Pulmonary artery endothelial cell (primary cell): ENCODE measurements at places on chromosomes 12 and 14. TPM values are rescaled to one million over a fixed set of nuclear protein-coding genes. Genes with fewer than 3 reads are reported as not detected.

The DPPA3 gene
- not detected in 2 replicates for total RNA-seq

The EXOC3L4 gene
- not detected in 2 replicates for total RNA-seq

The SDR9C7 gene
- total RNA-seq = not detected in 2 replicates

The CDC42BPB gene
- total RNA-seq = 113 and 121 TPM in 2 replicates

The TAS2R42 gene
- not detected in 2 replicates for total RNA-seq

DNA sequence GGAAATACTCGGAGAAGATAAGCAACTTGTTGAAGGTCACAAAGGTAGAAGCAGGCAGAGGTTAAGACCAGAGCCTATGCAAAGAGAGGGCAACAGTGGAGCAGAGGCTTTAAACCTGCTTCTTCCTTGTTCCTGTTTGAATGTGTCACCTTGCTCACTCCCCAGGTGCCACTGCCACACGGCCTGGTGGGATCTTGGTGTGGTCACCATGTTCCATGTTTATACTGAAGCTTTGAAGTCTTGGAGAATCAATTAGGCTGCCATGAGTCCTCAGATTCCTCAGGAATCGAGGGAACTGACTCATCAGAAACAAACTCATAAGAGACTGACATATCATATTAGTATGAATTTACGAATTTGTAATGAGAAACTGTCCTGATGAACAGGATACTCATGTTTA, 46.8 kb downstream of the IQSEC3 start:
- DNase-seq = no peak

DNA sequence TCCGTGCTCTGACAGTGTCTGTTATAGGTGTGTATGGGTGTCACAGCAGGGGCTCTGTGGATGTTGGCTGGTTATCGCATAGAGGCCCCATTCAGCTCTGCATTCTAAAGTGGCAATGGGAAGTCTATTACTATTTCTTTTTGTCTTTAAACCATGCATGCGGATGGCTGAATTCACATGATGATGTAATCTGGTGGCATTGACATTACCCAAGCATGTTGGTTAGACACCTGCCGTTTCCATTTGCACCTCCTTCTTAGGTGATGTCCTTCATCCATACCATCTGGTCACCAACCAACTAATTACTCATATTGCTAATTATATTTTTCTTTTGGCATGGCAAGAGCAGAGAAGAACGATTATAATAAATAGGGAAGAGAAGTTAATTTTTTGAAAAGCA, 270.8 kb upstream of the RGS6 start:
- DNase-seq = no peak

- no peak for DNase-seq
Observed at GRCh38 chr12:12722435-12723148, 5.4 kb downstream of the CDKN1B start.

GRCh38 chr14:86321151-86321550, 791.2 kb downstream of the FLRT2 start:
- no peak for DNase-seq

DNA sequence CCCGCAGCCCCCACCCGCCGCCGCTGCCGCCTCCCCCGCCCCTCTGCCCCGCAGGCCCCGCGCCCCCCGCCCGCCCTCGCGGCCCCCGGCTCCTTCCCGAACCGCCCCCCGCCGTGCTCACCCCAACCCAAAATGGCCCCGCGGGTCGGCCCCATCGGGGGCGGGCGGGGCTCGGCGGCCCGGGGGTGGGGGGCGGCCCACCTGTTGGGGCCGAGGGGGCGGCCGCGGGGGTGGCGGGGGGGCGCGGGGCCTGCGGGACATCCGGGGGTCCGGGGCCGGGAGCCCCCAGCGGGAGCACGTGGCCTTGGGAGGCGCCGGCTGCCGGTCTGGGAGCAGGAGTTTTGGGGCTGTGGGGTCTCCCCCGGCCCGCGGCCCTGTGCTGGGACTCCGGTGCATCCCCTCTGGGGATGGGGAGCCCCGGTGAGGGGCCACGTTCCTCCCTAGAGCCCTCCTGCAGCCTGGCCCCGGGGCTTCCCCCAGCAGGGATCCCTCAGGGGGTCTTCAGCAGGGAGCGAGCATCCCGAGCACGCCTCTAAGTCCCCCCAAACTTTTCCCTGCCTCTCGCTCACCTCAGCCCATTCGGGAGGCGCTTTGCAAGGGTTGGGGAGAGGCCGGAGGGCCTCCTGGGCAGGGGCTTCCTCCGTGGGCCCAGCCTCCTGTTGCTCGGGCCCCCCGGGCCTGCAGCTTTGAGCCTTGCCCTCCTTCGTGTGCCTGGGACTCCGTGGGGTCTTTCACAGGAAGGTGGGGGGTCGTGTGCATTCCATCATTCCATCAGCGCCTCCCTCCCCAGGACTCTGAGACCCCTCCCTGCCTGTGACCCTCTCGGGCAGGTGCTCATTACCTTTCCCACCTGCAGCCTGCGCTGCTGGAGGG, 710 bp downstream of the MTA1 start:
- no peak for DNase-seq

GRCh38 chr12:105524961-105525360, 194.5 kb downstream of the C12orf75 start:
- no peak for DNase-seq

DNA sequence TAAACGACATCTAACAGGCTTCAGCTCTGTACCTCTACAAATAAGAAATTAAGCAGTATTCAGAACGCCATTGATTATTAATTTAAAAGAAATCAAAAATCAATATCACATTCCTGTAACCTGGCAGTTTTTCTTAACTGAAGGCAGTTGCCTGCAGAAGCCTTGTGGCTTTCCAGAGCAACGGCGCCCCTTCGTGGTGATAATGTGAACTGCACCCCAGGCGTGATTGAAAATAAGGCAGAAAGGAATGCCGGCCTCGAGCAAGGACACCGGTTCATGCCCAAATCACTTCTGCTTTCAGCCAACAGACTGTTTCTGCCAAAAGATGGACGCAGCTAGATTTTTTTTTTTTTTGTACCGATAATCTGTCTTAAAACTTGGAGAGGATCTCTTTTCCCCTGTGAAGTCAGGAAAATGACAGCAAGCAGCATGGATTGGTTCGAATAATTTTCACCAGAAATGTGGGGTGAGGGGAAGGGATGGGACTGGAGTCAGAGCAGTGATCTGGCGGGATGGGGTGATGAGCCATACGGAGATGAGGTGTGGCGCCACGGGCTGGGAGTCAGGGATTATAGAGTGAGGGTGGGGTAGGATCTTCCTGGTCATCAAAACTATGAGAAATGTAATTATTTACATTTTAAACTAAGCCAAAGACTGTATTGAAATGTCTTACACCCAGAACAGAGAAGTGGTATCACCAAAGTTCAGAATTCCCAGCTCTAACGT, 473.0 kb downstream of the DPF3 start:
- no peak for DNase-seq

DNA sequence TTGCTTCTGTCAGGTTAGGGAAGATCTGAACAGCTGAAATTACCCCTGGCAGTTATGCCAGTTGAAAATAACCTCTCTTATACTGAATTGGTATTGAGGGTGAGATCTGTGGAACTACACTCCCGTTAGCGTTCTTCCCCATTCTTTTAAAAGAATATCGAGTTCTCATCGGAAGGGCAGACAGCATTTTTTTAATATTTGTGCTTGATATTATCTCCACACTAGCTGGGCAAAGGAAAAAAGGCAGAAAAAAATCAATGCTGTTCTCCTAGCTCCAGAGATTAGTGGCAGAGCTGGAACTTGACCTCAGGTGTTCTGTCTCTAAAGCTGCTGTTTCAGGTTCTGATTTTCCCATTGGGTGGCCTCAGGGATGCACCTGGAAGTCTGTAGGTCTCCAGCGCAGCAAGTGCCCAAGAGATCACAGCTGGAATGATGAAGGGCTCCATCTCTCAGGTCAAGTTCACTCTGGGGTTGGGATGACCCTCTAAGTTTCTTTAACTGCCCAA, 67.5 kb downstream of the SLC38A1 start:
- no peak for DNase-seq

DNA sequence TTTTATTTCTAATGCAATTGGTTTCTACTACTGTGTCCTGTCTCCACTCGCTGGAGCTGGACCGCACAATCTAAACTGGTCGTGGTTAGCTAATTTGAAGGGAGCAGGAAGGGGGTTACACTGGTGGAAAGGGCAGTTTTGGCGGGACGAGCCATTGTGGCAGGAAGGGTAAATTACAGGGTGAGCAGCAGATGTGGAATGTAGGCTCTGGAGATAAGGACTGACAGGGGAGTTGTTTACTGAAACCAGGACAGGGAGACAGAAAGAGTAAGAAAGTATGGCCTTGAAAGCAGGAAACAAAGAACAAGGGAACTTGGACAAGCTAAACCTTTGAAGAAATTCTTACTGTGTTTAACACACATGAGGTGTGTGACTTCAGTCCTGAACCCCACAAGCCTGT, 147.8 kb downstream of the ATXN7L3B start:
- no peak for DNase-seq

DNA sequence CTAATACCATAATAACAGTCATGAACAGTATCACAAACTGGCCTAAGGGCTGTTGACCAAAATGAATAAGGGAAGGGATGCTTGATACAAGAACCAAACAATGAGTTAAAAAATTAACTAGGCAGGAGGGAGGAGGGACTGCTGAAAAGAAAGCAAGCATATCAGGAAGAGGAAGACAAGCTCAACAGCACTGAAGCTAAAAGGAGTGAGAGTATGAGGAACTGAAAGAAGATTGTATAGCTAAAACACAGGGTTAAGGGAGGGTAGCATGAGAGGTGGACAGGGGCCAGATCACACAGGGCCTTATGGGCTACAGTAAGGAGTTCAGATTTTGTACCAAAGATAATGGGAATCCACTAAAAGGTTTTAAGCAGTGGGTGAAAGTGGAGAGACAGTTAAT, 34.1 kb downstream of the ITGA7 start:
- no peak for DNase-seq

DNA sequence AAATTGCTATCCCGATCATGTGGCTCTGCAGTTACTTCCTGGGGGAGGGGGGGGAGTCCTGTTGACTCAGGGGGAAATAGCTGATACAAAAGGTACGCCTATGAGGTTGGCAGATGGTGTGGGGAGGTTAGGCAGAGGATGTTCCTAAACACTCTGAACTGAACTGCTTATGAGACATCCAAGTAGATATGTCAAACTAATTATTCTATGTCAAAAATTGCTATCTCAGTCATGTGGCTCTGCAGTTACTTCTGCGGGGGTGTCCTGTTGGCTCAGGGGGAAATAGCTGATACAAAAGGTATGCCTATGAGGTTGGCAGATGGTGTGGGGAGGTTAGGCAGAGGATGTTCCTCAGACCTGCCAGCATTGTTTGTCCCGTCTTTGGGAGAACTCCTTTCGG, 5.1 kb upstream of the VCPKMT start:
- no peak for DNase-seq

DNA sequence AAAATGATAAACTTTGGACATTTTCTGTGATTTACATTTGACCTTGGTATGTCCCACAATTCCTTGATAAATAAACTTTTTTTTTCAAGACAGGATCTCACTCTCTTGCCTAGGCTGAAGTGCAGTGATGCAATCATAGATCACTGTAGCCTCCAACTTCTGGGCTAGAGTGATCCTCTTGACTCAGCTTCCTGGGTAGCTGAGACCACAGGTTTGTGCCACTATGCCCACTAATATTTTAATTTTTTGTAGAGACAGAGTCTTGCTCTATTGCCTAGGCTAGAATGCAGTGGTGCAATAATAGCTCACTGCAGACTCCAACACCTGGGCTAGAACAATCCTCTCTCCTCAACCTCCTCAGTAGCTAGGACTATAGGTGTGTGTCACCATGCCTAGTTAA, 79.1 kb upstream of the PTGDR start:
- no peak for DNase-seq

DNA sequence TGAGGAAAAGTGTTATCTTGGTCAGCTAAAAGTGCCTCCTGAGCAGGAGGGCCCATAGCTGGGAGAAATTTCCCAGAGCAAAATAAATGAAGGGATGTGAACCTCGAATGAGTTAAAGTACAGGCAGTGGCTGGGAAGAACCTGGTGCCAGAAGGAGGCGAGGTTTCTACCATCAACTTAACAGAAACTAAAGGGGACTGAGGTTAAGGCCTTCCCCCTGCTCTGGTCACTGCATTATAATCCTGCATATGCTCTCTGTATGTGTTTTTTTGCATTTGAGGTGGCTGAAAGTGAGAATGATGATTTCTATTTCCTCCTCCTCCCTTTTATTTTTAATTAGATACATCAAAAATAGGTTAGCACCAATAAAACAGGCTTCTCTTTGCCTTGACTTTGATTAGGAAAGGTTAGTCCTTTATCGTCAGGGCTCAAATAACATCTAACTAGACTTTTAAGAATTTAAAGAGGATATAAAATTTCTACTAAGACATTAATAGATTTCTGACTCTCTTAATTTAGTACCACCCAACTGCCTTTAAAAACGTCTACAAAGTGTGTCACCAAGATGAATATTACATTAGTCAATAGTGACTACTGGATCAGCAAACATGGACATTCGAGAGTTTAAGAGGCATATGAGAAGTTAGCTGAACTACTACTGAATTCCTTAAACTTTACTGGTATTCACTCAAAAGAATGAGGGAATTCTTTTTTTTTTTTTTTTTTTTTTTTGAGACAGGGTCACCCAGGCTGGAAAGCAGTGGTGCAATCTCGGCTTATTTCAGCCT, 49.2 kb downstream of the GALNT4 start:
- no peak for DNase-seq

DNA sequence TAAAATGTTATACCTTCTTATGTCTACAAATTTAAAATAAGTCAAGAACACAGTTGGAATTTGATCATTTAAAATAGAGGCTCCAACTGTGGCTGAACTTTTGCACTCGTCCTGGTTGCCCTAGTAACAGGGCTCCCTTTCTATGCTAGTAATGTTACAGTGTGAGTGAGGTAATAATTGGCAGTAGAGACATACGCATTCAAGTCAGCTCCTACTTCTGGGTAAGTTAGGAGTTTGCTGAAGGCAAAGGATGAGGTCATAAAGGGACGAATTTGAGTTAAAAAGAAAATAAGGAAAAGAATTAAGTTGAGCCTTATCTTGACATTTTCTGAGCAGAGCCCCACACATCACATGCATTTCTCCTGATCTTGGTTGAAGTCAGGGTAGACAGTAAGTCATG, 129.1 kb downstream of the TMEM117 start:
- no peak for DNase-seq

GRCh38 chr12:77345336-77345735, 280.0 kb upstream of the E2F7 start:
- no peak for DNase-seq
